ENCODE measurements at places on chromosomes 2 and 18.

- no peak for DNase-seq
Observed at GRCh38 chr2:190446193-190446592, 38.0 kb downstream of the MFSD6 start.

GRCh38 chr2:157789256-157789655 lies 86.9 kb downstream of the ACVR1 start:
- no peak for DNase-seq

DNA sequence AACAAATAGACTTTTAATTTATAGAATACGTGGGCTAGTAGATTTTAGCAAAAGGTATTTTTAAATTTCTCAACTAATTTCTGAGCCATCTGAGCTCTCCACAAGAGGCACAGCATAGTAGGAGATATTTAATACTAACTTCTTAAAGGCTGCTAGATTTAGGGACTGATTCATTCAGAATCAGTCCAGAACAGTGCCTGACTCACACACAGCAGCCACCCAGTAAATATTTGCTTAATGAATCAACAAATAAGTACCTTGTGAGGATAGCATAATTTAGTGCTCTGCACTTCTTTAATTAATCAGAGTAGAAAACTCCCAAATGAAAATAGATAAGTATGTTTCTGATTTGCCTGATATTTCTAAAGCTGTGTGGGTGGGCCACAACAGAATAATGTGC lies 35.6 kb upstream of the SYT4 start:
- DNase-seq: no peak

DNA sequence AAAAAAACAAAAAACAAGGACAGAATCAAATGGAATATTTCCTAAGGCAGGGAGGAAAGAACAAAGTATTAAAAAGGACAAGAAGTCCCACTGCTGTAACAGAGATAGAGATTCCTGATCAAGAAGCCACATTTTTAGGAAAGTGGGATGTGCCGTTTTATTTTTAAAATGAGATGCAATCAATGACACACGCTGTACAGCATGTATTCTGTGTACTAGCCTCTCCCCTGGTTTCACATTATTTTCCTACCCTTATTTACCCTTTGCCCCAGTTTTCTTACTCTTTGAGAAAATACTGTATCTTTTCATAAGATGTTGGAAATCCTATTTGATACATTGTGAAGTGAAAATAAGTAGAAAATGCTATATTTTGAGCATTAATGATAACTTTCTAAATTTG lies 45.8 kb downstream of the E2F6 start:
- no peak for DNase-seq

DNA sequence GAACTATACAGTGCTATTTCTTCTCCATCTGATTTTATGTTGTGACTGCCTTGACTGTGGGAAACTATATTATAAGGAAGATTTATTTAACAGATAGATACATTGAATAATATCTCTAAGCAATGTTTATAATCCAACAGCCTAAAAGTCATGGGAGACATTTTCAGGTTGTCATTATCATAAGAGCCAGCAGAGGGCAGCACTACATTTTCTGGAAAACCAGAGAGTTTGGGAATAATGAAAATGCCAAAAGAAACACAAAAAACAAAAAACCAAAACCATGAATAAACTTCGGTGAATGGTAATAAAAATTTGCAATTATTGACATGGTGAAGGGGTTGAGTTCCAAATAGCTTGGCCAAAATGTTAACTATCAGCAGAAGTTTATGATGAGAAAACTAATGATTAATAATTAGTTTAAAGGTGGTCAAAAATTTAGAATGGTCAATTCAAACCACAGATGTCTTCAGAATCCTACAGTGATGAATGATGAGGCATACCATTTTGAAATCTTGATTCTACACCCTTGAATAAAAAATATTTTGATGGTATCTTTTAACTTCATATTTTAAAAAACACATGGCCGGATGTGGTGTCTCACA lies 4.7 kb downstream of the EEF1B2 start:
- DNase-seq: peak; percentile 36

GRCh38 chr2:113077921-113078320 lies 10.2 kb downstream of the IL1F10 start:
- DNase-seq: no peak

GRCh38 chr2:114450639-114451038 lies 8.2 kb downstream of the DPP10 start:
- DNase-seq: no peak

DNA sequence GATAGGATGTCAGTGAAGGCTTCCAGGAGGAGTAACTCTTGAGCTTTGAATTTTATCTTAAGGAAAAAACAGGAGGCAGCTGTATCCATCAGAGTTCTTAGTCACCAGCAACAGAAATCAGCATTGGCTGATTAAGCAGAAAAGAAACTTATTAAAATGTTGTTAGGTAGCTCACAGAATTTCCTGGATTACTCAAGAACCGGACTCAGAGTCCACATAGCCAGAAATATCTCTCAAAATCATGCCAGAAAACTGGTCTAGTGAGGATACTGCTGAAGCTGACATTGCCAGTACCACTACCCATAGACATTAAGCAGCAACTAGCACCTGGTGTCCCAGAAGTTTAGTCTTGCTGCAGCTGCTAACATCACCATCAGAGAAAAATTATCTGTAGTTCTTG lies 10.1 kb upstream of the AFTPH start:
- no peak for DNase-seq

- no peak for DNase-seq
Observed at GRCh38 chr18:25876330-25876948, 214.0 kb downstream of the SS18 start.

DNA sequence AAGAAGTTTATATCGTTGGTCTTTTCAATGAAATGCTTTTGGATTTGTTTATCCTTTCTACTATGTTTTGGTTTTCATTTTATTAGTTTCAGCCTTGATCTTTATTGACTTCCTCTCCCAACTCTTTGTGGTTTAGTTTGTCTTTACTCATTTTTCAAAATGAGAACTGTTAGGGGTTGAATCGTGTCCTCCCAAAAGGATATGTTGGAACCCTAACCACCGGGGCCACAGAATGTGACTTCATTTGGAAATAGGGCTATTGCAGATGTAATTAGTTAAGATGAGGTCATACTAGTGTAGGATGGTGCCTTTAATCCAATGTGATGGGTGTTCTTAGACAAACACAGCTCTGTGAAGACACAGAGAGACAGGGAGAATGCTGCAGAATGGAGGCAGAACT lies 60.4 kb upstream of the IL1R2 start:
- no peak for DNase-seq

DNA sequence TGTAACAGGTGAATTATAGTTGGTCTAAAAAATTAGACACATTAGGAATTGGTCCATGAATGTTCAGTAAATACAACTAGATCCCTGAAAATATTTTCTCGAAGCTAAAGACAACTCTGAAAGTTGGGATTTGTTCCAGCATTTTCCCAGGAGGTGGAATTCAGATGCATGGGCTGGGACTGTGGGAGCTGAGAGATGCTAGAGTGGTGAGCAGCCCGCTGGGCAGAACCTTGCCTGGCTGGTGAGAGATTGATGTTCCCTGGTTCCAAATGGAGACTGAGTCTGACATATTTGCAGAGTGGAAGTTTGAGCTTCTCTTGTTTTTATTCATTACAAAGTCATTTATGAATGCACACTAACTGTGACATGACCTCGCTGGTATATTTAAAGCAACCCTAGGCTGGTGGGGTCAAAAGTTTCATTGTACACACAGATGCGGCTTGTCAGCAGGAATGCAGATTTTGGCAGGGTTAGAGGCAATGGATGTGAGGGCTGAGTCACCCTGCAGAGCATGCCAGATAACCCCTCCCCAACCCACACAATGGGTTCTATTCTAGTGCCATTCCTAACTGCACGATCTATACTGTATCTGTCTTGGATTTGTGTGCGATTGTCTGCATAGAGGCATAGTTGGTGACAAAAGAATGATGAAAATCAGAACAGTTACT lies 23.5 kb upstream of the TMEM178A start:
- peak; percentile 36 for DNase-seq

- DNase-seq: no peak
Observed at GRCh38 chr2:218964041-218964771, 4.7 kb downstream of the CDK5R2 start.

DNA sequence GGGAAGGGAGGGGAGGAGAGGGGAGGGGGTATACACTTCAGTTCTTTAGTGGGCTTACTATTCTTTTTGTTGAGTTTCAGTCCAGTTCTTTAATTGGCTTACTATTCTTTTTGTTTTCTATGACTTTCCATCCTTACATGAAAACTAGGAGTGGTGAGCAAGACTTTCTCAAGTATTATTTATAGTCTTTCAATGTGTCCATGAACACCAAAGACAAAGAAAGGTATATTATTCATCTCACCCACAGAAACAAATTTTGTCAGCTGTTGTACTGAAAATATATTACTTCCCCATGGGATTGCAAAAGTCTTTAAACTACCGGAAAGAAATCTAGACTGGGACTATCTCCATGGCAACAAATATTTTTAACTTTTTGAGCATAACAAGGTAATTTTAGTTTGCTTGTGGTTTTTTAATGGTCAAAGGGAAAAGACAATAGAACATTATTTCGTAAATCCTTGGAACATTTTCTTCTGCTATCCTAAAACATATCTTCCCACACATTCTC lies 17.6 kb downstream of the ADAM17 start:
- DNase-seq: no peak

DNA sequence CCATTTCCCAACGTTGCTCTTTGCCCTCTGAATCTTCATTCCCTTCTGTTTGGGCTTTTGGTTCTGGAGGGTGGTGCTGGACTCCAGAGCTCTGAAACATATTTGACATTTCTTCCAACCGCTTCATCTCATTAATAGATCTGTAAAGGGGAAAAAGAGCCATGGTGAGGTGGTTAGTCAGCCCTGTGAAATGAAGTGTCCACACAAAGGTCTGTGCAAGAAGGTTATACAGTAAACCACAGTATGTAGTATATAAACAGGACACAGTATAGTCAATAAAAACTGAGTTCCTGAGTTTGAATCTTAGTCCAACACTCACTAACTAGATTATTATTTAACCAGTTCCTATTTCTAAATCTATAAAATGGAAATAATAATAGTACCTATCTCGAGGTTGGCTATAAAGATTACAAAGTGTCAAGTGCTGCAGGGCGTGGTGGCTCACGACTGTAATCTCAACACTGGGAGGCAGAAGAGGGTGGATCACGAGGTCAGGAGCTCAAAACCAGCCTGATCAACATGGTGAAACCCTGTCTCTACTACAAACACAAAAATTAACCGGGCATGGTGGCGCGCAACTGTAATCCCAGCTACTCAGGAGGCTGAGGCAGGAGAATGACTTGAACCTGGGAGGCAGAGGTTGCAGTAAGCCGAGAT lies 13.1 kb downstream of the STARD7 start:
- no peak for DNase-seq

GRCh38 chr2:40259900-40260299 lies 192.0 kb downstream of the SLC8A1 start:
- DNase-seq: no peak

- no peak for DNase-seq
Observed at GRCh38 chr2:156464106-156464505, 27.9 kb downstream of the GPD2 start.

GRCh38 chr2:209663139-209663538 lies 108.5 kb upstream of the UNC80 start:
- no peak for DNase-seq

GRCh38 chr2:237056287-237056875 lies 29.3 kb upstream of the COPS8 start:
- DNase-seq: no peak

GRCh38 chr18:69998523-69998987 lies 50.9 kb upstream of the CD226 start:
- no peak for DNase-seq

DNA sequence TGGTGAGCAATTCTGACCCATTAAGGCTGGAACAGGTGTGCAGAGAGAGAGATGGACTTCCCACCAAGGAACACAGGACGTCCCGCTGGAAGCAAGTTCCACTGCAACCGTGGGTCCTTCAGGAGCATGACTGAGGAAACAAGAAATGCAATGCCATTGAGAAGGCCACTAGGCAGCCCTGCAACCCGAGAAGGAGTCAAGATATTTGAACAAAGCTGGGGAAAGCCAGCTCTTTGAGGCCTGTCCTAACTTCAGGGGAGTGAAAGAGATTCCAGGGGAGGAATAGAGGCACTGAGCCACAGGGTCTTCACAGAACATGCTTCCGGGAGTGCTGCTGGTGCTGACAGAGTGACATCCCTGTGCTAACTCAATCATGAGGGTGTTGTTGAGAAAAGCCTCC lies 153.8 kb upstream of the ZNF236 start:
- no peak for DNase-seq

GRCh38 chr2:21821672-21822227 lies 698.0 kb downstream of the TDRD15 start:
- no peak for DNase-seq

- DNase-seq: no peak
Observed at GRCh38 chr2:196563876-196564275, 75.6 kb upstream of the CCDC150 start.

- DNase-seq: no peak
Observed at GRCh38 chr18:2917259-2918047, 70.6 kb downstream of the EMILIN2 start.

DNA sequence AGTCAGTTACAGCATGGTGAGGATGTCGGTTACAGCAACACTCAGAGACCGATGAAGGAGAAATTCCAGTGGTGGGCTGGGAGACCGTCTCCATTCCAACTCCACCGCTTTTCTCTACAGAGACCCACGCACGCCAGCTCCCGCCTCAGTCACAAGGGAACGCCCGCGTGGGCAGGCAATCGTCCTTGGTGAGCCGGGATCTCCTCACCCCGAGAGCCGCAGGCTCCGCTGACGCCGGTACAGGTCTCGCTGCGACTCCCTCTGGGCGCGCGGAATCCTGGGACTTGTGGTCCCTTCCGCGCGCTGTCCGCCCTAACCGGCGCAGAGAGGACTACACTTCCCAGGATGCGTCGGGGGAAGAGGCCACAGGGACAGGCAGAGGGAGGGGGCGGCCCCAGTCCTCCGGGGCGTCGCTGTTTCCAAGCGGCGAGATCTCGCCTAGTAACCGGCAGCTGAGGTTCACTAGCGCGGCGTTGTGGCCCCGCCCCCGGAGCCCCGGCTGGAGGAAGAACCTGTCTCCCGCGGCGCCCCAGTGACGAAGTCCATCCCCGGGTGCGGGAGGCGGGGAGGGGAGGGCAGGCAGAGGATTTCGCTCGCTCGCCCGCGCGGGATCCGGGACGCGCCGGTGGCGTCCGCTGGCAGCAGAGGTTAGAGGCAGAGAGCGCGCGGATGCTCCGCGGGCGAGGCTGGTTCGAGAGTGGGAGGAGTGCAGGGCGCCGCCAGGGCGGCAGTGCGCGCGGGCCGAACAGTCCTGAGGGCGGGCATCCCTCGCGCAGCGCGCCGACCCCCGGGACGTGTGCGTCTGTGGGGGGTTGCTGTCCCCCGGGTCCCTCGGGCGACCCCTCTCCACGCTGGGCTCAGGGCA lies at the start of gene EML6:
TSS of gene EML6 (plus strand) at position 532 of the 865 bp plus-strand sequence. CDS start 1,400 bp downstream, outside the sequence.
- DNase-seq: peak; percentile 98

GRCh38 chr2:212595036-212595654 lies 56.5 kb upstream of the ERBB4 start:
- DNase-seq: no peak
